ENCODE measurements at places on chromosomes 1 and 21.

DNA sequence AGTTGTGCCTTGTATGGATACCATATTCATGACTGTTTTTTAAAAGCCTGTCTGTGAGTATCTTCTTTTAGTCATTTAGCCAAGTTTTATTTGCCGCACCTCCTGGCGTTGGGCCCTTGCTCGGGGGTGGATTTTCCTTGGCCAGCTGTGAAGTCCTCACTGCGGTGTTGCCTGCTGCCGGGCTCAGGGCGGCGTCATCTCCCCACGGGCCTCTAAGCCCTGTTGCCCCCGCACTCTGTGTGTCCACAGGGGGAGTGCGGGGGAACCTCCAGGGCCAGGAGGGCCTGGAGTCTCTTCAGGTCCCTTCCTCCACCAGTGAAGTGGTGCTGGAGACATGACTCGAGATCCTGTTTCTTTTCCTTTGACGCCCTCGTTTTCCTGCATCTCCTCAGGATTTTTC is 65.8 kb upstream of the DIP2A start:
- DNase-seq, result no peak

- peak; percentile 31 for DNase-seq
Observed at GRCh38 chr1:24051206-24051945, 60.6 kb downstream of the MYOM3 start.

DNA sequence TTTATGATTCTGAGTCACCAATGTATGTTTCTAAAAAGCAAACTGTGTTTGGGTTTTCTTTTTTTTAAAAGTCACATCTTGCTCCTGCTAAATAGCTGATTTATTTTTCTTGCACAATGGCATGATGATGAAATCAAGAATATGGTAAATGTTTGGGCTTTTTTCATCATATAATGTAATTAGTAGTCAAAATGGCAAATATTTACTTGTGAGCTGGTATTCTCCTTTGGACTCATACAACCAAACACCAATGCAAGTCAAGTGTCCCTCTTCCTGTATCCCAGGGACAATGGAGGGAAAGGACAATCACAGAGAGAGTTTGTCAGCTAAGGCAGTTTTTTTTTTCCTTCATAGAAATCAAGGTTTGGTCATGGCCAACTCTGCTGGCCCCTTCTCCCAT is 94.6 kb upstream of the RALGPS2 start:
- DNase-seq, result no peak

- no peak for DNase-seq
Observed at GRCh38 chr1:223077247-223077833, 65.7 kb downstream of the TLR5 start.

GRCh38 chr1:188065917-188066316 is 1237.2 kb downstream of the PLA2G4A start:
- DNase-seq, result no peak

GRCh38 chr1:54070171-54070837 is 16.9 kb downstream of the TCEANC2 start:
- DNase-seq, result peak; percentile 43

DNA sequence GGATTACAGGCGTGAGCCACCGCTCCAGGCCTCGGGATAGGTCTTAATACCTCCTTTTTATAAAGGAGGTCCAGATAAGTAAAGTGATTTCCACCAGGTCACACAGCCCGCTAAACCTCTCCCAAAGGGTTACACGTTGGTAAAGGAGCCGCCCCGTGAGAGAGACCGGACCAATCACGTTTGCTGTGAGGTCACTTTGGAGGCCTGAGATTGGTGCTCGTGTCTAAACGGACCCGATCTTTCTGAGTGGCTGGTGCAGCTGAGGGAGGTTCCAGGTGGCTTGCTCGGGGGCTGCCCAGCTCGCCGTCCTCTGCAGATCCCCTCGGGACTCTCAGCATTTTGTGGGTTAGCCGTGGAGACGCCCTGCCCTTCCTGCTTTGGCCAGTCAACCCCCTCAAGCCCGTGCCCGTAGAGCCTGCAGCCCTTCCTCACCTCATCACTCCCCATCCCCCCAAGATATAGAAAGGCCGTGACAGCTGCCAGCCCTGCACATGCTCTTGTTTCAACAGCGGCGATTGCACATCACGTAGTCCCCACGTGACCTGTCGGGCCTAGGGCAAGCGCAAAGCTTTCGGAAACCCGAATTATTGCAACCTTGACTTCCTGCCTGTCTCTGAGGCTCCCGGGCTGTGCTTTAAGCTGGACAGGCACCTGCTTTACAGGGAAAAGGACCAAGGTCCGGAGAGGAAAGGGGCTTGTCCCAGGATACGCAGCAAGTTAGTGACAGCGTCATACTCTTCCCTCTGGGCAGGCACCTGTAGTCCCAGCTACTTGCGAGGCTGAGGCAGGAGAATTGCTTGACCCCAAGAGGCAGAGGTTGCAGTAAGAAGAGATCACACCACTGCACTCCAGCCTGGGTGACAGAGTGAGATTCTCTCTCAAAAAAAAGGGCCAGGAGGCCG is 5.0 kb upstream of the COA7 start:
- peak; percentile 90 for DNase-seq

DNA sequence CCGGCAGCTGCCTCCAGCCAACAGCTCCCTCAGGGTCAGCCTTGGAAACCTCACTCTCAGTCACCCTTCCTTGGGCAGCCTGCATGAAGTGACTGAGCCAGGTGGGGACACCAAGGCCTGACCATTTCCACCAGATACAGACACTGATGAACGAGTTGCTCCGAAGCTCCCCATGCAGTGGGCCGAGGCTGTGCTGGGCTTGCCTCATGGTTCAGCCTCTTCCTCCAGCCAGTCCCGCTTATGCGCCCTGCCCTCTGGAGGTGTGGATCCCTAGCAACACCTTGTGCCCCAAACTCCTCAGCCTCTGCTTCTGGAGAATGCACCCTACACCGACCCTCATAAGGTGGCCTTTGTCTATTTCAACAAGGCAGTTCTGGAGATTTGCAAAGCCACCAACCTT is 236.0 kb downstream of the RRAGC start:
- no peak for DNase-seq

- DNase-seq, result peak; percentile 83
Observed at GRCh38 chr1:167533851-167534300, 15.5 kb upstream of the CD247 start.

- peak; percentile 76 for DNase-seq
Observed at GRCh38 chr21:36079010-36079649, 9.3 kb downstream of the CBR1 start.

DNA sequence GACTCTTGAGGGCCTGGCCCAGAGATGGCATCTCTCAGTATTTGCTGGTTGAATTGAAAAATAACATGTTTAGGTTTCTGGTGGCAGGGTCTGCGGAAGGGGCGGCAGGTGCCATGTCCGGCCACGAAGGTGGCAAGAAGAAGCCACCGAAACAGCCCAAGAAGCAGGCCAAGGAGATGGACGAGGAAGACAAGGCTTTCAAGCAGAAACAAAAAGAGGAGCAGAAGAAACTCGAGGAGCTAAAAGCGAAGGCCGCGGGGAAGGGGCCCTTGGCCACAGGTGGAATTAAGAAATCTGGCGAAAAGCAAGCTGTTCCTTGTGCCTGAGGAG is 14.3 kb upstream of the FGR start:
- no peak for DNase-seq

- DNase-seq, result no peak
Observed at GRCh38 chr1:37147392-37147831, 113.1 kb upstream of the GRIK3 start.

DNA sequence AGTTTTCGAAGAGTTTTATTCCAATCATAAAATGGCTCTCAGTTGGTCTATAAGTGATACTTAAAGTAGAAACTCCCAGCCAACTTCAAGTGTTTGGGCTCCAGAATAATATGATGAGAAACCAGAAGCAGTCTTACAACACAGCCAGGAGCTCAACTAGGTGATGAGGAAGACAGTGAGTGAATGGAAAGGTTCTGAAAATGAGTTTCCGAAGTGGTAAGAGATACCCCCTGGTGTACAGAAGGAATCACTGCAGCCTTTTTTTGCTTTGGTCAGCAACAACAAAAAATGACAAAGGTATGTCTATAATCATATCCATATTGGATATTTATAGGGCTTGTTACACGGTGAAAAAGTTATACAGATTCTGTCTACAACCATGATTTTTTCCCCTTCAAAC is 16.5 kb downstream of the KRTAP19-1 start:
- no peak for DNase-seq

- DNase-seq, result peak; percentile 78
Observed at GRCh38 chr1:186819126-186819525, 9.6 kb upstream of the PLA2G4A start.

- no peak for DNase-seq
Observed at GRCh38 chr1:121538943-121539575, 354.3 kb downstream of the SRGAP2C start.

- DNase-seq, result no peak
Observed at GRCh38 chr21:15390049-15390448, 325.2 kb upstream of the NRIP1 start.

- no peak for DNase-seq
Observed at GRCh38 chr1:6954591-6954990, 169.3 kb downstream of the CAMTA1 start.

DNA sequence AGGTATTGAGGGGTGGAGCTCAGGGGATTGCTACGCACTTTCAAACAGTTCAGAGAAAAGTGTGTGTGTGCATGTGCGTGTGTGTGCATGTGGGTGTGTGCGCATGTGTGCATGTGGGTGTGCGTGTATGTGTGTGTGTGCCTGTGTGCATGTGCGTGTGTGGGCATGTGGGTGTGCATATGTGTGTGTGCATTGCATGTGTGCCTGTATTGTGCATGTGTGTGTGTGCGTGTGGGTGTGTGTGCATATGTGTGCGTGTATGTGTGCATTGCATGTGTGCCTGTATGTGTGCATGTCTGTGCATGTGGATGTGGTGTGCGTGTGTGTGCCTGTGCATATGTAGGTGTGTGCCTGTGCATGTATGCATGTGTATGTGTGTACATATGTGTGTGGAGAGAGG is 12.6 kb upstream of the KCNAB2 start:
- no peak for DNase-seq

GRCh38 chr1:232675260-232675659 is 45.3 kb upstream of the SIPA1L2 start:
- DNase-seq, result no peak

DNA sequence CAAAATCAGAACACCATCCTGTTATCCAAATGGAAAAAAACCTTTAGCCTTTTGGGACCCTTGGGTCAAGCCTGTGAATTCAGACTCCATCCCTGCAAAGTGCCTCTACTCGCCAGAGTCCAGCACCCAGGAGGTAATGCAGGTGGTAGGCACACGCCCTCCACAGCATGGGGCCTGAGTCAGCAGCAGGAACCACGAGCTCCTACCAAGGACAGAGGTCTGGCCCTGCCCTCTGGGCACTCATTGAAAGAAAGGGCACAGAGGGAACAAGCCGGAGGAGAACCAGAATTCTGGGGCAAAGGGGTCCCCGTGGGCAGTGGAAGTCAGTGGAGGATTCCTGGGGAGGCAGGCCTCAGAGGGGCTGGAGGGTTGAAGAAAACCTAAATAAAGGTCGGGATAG is 438.1 kb downstream of the NPHP4 start:
- no peak for DNase-seq

- DNase-seq, result no peak
Observed at GRCh38 chr1:245571815-245572294, 417.1 kb downstream of the KIF26B start.

DNA sequence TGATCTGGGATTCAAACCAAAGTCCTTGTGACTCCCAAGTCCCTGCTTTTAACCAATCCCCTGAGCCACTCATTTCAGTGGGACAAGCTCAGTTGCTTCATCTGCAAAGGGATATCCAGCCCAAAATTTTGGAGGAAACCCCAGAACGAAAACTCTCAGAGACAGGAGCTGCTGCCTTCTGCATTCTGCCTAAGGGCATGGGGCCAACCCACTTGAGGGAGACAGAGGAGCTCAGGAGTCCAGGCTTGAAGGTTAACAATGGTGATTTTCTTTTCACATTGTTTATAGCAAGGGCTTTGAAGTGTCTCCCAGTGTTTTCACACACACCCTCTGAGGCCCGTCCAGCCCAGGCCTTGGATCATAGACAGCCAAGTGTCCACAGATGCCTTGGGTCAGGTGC is 148.1 kb upstream of the CTTNBP2NL start:
- DNase-seq, result no peak

GRCh38 chr1:162878000-162878596 is 17.1 kb upstream of the CCDC190 start:
- DNase-seq, result peak; percentile 86

DNA sequence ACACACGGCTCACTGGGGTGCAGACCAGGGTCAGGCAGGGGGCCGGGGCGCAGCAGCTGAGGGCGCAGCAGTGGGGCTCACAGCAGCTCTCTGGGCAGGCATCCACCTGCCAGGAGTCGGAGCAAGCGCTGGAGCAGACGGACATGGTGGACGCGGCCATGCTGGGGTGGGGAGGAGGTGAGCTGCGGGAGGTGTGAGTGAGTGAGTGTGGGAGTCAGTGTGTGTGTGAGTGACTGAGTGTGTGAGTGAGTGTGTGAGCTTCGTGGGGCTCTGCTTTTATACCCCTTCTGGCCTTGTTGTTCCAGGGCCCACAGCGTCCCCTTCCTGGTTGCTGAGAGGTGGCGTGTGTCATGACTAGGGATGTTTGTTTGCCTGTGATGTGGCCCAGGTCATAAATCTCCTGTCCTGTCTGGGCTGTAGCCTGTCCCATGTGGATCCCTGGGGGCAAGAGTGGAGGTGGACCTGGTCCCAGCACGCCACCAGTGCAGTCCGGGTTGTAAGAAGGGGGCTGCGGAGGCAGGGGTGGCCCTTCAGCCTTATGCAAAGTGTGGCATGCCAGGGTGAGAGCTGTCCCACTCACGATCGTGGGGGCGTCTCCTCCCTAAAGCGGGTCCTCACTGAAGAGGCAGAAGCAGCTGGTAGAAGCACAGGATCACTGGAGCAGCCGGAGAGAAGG is at the start of gene KRTAP10-1:
Gene KRTAP10-1 (minus strand): TSS at position 205 of the 676 bp plus-strand sequence. CDS start 45 bp downstream, at position 160.
- DNase-seq, result no peak

GRCh38 chr1:239814306-239814881 is 277.3 kb upstream of the FMN2 start:
- DNase-seq, result no peak

DNA sequence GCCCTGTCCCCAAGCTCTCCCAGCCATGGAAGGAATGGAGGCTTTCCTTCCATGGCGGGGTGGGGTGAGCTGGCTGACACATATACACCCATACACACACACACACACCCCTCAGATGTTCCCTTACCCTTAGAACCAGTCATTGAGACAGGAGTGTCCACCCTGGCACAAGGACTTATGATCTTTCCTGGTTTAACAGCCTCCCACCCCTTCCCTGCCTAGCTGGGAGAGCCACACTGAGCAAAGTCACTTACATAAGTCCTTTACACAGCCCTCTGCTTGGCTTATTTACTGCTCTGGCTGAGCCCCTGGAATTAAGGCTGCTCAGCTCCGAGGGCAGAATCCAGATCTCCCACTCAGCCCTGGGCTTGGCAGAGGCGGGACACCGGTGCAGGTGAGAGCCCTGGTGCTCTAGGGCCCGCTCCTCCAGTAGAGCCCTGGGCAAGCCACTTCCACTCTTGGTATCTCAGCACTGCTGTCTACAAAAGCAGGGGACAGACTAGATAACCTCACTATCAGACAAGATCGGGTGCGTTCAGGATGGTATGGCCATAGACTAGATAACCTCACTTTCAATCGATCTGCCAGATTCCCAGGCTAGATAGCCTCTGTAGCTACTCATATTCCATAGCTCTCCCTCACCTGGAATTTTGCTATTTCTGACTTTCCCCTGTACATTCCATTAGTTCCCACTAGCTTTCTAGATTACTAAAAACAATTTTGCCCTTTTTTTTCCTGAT is 16.7 kb downstream of the SLC6A9 start:
- no peak for DNase-seq
